ENCODE measurements at places on chromosomes 5 and 9. TPM values are rescaled to one million over a fixed set of nuclear protein-coding genes. Genes with fewer than 3 reads are reported as not detected.

The ABO gene
- total RNA-seq, result not detected

The PRUNE2 gene
- 1.5 TPM for total RNA-seq

The SPRY4 gene
- 11.5 TPM for total RNA-seq

The KIF4B gene
- not detected for total RNA-seq

The SLC6A7 gene
- not detected for total RNA-seq

The C9orf153 gene
- 0.33 TPM for total RNA-seq

The HTR4 gene
- total RNA-seq, result not detected

The SPATA9 gene
- total RNA-seq, result not detected

The FCN1 gene
- not detected for total RNA-seq

The PROB1 gene
- 0.67 TPM for total RNA-seq

The LURAP1L gene
- 126 TPM for total RNA-seq

The PCA3 gene
- not detected for total RNA-seq

The S1PR3 gene
- total RNA-seq, result 6.0 TPM

The FUBP3 gene
- 42.8 TPM for total RNA-seq

The PNPLA7 gene
- 1.3 TPM for total RNA-seq

The CARD6 gene
- total RNA-seq, result 1.7 TPM

The OR2Y1 gene
- not detected for total RNA-seq

The NR5A1 gene
- not detected for total RNA-seq

The EDIL3 gene
- 137 TPM for total RNA-seq

The TERT gene
- not detected for total RNA-seq

The FSD1L gene
- total RNA-seq, result 10.8 TPM

The FRMPD1 gene
- 0.17 TPM for total RNA-seq

The NDUFS6 gene
- total RNA-seq, result 13.5 TPM

The POLR3G gene
- total RNA-seq, result 6.5 TPM

The SYNPO gene
- 1.3 TPM for total RNA-seq

The PCDHA4 gene
- total RNA-seq, result 0.29 TPM

The CTSV gene
- 41.3 TPM for total RNA-seq

The IL9 gene
- not detected for total RNA-seq

The GFPT2 gene
- total RNA-seq, result not detected

The CCDC192 gene
- total RNA-seq, result not detected

The SPATA31C1 gene
- total RNA-seq, result not detected

The HK3 gene
- not detected for total RNA-seq

The PCSK5 gene
- 15.2 TPM for total RNA-seq

The DNAJA1 gene
- total RNA-seq, result 106 TPM

The CNTLN gene
- 4.2 TPM for total RNA-seq

The DPM2 gene
- 10.0 TPM for total RNA-seq

The CSF1R gene
- 1.3 TPM for total RNA-seq

The PLCXD3 gene
- total RNA-seq, result not detected

The GNE gene
- total RNA-seq, result 16.5 TPM

The CTXN3 gene
- not detected for total RNA-seq

The OBP2B gene
- 0.50 TPM for total RNA-seq

The OR1K1 gene
- not detected for total RNA-seq

The CAMK2A gene
- total RNA-seq, result 0.37 TPM

The SH3GL2 gene
- total RNA-seq, result not detected

The TLX3 gene
- not detected for total RNA-seq

The KCNIP1 gene
- not detected for total RNA-seq

The TSSK1B gene
- total RNA-seq, result 3.8 TPM

The ZNF366 gene
- not detected for total RNA-seq

The WWC1 gene
- 40.7 TPM for total RNA-seq

The MARVELD2 gene
- 46.6 TPM for total RNA-seq

The ADAMTS12 gene
- 3.7 TPM for total RNA-seq

The GPR151 gene
- total RNA-seq, result not detected

The ZNF454 gene
- not detected for total RNA-seq
